ENCODE measurements at places on chromosomes 12 and 14.
A peak's percentile ranks its signal among the peaks of the same experiment; 100 is the strongest.

DNA sequence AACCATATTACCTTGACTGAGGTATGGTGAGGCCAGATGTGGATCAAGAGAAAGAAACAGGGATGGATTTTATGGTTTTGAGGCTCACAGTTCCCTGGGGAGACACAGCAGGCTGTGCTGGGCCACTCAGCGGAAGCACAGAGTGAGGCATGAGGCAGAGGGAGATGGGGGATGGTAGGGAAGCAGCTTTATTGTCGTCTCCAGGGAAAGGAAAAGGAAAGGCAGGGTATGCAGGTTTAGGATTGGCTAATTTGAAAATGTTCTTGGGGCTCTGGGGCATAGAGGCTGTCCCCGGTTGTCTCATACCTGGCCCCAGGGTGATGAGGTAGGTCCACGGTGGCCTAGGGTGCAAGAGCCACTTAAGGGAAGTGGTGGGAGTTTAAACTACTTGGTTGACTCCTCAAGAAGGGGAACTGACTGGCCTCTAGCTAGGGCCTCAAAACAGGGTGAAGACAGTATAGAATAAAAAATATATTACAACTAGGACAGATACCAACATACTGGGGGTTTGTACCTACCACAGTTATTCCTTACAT is 322.8 kb downstream of the RGS6 start:
- DNase-seq = no peak

GRCh38 chr14:51653079-51653774 is 1.5 kb downstream of the FRMD6 start:
- DNase-seq = no peak

GRCh38 chr14:22084393-22085281 is 411.0 kb upstream of the OR4E1 start:
- peak; percentile 49 for DNase-seq

DNA sequence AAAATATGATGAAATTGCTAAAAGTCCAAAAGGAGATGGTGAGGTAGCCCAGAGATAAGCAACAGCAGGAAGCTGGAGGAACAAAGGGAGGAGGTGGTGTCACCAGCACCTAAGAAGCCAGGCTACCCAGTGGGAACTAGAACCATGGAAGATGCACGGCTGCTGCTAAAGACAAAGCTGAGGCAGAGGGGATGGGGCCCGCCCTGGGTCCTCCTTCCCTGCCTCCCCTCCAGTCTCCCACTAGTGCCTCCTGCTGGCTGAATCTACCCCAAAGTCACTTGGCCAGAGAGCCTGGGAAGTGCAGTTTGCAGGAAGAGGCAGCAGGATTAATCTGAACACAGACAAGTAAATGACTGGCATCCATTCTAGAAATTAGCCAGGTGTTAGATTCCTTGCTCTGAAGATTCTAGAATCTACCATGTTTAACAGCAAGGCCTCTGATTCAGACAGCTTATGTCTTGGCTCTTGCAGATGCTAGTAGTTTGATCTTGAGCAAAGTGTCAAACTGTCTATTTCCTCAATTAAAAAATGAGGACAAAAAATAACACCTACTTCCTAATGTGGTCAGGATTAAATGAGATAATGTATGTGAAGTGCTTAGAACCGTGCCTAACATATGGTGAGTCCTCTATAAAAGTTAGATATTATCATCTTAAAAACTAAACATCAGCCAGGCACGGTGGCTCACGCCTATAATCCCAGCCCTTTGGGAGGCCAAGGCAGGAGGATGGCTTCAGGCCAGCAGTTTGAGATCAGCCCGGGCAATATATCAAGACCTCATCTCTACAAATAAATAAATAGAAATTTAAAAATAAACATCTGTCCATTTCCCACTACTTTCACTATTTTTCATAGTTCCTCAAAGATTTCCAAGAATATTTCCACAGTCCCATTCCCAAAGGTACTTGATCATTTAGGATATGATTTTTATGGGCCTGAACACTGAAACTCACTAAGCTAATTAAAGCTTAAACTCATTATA is 5.8 kb upstream of the LRP10 start:
- no peak for DNase-seq

- no peak for DNase-seq
Measured at GRCh38 chr14:57617510-57617909, 123.9 kb upstream of the CCDC198 start.

DNA sequence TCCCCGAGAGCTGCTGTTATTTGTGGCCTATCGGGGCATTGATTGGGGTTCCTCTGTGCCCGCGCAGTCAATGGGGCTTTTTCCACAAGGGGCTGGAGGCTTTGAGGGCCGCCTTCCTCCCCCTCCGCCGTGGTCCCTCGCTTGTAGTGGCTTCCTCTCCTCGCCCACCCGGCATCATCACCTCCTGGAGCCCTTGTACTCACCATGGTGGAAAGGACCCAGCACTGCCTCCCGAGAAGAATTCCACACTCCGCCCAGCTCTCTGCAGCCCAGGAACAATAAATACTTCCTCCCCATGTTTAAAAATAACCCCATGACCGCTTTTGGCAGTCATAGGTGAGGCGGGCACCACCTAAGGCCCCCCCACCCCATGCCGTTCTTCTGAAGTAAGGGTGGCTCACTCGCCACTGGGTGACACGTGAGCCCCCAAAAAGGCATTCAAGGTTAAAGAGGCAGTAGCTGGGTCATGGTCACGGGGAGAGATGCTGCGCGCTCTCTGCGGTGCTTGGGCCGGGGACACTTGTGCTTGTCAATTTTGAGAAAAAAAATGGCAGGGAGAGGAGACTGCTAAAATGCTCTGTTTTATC is at the start of gene MYL2:
MYL2 (minus strand) TSS at position 256 of the 587 bp plus-strand sequence; CDS start at position 206, 50 bp downstream.
- no peak for DNase-seq

- peak; percentile 13 for DNase-seq
Measured at GRCh38 chr12:119989731-119990381, 820 bp downstream of the BICDL1 start.

GRCh38 chr12:45350861-45351260 is 135.0 kb downstream of the ANO6 start:
- no peak for DNase-seq

DNA sequence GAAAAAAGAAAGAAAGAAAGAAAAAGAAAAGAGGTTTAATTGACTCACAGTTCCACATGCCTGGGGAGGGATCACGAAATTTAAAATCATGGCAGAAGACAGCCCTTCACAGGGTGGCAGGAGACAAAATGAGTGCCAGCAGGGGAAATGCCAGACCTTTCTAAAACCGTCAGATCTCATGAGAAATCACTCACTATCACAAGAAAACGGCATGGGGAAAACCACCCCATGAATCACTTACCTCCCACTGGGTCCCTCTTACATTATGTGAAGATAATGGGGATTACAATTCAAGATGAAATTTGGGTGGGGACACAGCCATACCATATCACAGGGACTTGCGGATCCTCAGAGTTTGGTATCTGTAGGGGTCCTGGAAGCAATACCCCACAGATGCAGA is 16.3 kb upstream of the EGLN3 start:
- no peak for DNase-seq

- DNase-seq = no peak
Measured at GRCh38 chr12:1444142-1444516, 150.3 kb downstream of the FBXL14 start.

DNA sequence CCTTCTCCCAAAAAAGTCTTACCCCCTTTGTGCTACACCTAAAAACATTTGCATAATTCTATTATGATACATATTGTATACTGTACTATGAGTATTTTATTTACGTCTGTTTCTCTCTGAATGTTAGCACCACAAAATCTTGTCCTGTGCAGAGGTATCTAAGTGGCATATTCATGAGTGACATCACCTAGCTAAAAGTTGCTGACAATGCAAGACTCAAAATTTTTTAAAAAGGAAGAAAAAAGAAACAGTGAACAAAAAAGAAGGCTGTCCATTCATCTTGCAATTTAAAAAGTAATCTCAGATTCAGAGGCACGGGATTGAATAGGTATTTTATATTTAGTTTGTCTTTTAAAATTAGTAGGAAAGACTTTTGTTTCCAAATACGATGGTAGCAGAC is 69.4 kb downstream of the KITLG start:
- DNase-seq = no peak

DNA sequence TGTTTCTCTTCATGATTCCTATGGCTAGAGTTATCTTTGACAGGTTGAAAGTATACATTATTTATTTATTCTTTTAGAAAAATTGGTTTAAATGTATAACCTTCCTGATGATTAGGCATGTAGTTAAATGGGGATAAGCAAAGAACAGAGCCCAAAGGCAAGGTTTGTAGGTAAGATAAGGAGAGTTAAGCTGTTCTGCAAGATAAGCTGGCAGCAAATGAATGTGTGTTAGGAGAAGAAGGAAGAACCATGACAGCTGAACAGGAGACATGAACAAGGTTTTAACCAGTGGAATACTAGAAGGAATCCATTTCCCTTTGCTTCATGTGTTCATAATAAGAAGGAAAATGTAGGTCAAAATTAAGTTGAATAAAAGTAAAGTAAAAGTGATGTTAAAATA is 1330.1 kb upstream of the USP15 start:
- no peak for DNase-seq

DNA sequence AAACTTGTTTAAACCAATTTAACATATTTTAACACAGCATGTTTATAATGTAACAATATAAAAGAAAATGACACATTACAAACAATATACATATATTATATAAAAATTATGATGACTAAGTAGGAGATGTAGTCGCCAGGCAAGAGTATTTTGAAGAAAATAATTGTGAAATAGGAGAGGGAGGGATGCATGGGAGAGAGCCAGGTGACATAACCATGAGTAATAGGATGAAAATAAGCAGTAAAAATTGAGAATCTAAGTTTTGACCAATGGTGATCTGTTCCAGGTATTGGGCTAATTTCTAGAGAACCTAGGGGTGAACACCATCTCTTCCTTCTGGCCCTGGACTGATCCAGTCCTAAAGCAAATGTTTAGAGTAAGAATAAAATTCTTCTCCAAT is 315.2 kb upstream of the G2E3 start:
- DNase-seq = no peak

GRCh38 chr12:55652352-55652751 is 15.7 kb downstream of the OR10P1 start:
- DNase-seq = no peak

DNA sequence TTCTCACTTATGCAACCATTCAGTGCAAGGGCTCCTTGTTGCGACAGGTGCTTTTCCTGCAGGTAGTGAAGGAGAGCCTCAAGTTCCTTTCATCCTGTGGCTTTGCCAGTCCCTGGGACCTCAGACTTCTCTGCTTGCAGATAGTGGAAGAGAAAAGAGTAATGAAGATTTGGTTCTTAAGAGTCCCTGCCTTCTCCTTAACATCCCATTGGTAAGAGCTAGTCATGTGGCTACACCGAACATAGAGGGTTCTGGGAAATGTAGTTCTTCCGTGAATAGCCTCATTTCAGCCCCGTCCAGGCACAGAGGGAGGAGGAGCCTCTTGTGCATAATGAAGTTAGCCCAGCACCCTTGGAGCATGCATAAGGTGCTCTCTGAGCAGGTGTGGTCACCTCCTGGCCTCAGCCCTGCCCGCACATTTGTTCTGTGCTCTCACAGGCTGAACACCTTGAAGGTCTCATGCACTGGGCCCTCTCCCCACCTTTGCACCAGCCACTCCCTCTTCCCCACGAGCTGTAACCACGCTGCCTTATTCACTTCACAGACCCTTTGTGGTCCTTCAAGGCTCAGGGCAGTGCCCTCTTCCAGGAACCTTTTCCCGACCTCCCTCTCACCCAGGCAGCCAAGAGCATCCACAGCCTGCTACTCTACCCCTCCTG is 134.0 kb downstream of the BCL11B start:
- no peak for DNase-seq

DNA sequence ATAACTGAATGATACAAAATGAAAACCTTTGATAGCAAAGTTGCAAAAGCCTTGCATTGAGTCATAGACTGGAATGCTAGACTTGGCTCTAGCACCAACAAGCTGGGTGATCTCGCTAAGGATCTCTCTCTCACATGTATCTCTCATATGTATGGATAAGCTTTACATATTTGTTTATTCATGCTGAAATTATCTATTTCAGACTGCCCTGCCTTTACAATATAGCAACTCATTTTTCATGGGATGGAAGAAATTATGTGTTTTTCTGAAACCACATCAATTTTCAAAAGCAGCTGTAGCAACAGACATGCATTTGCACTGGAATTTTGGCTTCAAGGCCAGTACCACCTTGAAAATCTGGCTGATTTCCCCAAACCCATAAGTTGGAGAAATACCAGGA is 11.4 kb downstream of the RERG start:
- no peak for DNase-seq

DNA sequence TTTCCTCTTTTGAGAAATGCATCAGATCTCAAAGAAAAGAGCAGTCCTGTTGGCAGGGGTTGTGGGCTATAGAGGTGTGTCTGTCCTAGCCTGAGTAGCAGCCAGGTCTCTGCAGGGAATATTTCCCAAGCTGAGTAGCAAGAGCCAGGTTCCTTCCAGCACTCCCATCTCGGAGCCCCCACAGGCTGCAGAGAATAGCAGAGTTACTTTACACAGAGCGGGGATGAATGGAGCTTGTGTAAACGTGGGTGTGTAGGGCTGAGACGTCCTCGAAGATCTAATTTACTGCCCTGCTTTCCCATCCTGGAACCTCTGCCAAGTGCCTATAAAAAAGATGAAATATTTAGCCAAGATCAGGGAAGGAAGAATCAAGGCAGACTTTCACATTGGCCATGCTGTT is 156.6 kb downstream of the TSPAN9 start:
- no peak for DNase-seq

- DNase-seq = no peak
Measured at GRCh38 chr14:73746520-73747378, 32.6 kb upstream of the PNMA1 start.

DNA sequence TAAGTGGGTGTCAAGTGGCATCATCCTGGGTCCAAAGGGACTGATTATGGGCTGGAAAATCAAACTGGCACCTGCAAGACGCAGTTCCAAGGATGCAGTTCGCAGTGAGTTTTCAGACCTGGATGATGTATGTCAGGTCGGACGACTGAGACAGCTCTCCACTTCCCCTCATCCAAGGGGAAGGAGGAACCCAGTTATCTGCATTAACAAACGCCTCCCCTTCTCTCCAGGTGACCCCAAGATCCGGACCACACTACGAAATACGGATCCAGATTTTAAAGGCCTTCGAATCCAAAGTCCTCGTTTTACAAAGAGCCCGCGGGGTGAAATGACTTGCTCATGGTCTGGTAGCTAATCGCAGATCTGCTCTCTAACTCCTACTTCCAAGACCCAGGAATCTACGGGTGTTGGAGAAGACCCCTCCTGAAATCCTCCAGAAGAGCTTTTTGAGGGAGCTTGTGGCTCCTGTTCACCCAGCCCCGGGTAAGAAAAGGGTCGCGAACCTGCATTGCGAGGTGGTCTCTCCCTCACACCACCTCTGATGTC is 460 bp upstream of the SYNE2 start:
- DNase-seq = no peak

DNA sequence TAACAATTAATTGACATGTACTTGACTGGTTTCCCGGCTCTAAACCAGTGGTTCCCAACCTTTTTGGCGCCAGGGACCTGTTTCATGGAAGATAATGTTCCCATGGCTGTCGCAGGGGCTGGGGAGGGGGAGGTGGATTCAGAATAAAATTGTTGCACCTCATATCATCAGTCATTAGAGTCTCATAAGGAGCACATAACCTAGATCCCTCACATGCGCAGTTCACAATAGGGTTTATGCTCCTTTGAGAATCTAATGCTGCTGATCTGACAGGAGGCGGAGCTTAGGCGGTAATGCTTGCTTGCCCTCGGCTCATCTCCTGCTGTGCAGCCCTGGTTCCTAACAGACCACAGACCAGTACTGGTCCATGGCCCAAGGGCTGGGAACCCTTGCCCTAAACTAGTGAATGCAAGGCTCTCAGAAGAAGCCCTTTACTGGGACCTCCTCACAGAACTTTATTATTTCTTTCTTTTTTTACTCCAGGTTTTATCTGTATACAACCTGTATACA is 86.4 kb upstream of the SINHCAF start:
- DNase-seq = no peak

Data from SHP77 (cell line).